ENCODE measurements at places on chromosomes 5 and 9. TPM values are rescaled to one million over a fixed set of nuclear protein-coding genes. Genes with fewer than 3 reads are reported as not detected.
A peak's percentile ranks its signal among the peaks of the same experiment; 100 is the strongest.

DNA sequence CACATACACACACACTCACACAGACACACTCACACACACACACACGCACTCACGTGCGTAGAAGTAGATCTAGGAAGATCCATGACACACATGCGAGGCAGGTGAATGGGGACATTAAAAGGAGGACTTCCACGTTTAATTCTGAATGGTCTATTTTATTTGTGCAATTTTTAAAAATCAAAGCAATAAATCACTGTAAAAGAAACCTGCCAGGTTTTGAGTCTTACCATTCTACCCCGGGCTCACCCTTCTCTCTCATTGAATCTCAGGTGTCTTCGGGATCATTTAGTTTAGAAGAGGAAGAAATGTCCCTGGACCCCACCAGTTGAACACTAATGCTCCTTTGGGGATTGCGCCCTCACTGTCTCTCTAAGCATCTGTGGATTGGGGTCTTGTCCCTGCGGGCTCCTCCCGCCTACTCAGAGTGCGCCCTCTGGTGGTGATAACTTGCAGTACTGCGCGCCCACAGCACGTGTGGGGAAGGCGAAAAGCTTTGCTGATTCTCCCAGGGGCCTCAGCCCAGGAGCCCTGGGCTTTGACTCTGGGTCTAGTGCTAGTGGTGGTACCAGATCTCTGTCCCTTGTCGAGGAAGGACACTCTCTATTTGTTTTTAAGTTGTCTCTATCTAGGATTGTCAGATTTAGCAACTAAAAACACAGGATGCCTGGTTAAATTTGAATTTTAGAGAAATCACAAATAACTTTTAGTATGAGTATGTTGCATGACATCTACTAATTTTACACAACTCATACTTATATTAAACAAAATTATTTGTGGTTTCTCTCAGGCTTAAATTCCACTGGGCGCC, 34.8 kb downstream of the BOD1 start:
- DNase-seq, result no peak

DNA sequence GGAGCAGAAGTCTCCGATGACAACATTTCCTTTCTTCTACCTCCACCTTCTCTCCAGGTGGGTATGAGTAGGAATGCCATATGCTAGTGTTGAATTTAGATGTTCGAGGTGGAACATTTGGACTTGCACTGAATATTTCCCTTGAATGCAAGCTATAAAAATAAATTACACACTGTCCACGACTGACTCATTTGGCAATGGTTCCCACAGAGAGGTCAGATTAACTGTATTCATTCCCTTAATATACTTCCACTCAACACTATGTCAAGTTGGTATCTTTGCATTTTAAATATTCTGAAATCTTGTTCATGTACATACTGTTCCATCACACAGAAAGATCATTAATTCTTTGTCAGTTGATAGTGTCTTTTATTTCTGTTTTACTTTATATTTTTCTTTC, 222.6 kb upstream of the PIK3R1 start:
- DNase-seq, result no peak

GRCh38 chr9:15231788-15232635, 75.0 kb downstream of the TTC39B start:
- no peak for DNase-seq

GRCh38 chr9:136798708-136799078, 2.6 kb downstream of the CCDC183 start:
- DNase-seq, result no peak

GRCh38 chr5:134493461-134494055, 31.9 kb upstream of the JADE2 start:
- DNase-seq, result peak; percentile 32

- no peak for DNase-seq
These were observed 4.0 kb downstream of the RGS7BP start for GRCh38 chr5:64509828-64510227.

DNA sequence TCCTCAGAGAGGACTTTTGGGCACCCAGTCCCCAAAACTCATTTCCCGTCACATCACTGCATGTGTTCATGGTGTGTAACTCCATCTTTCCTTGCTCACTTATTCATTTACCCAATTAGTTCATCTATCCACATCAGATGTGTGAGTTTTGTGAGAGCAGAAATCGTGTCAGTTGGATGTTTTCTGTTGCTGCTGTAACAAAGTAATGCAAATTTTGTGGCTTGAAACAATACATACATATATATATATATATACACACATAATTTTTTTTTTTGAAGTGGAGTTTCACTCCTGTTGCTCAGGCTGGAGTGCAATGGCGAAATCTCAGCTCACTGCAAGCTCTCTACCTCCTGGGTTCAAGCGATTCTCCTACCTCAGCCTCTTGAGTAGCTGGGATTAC, 70.5 kb upstream of the BOD1 start:
- DNase-seq, result no peak

DNA sequence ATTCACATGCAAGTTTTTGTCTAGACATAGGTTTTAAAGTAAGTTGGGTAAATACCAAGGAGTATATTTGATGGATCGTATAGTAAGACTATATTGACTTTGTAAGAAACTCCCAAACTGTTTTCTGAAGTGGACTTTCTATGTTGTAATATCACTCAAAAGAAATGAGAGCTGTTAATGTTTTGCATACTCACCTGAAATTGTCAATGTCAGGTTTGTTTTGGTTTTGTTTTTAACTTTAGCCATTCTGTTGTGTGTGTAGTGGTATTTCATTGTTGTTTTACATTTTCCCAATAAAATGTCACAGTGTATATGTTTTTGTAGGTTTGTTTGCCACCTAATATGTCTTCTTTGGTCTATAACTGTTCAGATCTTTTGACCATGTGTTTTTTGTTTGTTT, 375.7 kb upstream of the CDH9 start:
- DNase-seq, result no peak

DNA sequence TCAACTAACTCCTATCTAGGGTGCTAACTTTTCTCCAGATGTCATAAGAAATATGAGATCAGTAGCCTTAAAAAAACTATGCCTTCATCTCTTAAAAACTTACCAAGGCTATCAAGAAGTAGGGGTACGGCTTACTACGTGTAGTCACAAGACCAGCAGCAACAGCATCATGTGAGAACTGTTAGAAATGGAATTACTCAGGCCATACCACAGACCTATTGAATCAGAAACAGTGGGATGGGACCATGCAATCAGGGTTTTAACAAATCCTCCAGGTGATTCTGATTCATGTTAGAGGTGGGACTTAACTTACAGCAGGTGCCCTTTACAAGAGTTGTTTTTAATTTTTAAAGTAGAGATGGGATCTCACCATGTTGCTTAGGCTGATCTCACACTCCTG, 4.6 kb downstream of the IFNE start:
- no peak for DNase-seq

GRCh38 chr5:5403741-5404140, 18.7 kb upstream of the ICE1 start:
- DNase-seq, result no peak

DNA sequence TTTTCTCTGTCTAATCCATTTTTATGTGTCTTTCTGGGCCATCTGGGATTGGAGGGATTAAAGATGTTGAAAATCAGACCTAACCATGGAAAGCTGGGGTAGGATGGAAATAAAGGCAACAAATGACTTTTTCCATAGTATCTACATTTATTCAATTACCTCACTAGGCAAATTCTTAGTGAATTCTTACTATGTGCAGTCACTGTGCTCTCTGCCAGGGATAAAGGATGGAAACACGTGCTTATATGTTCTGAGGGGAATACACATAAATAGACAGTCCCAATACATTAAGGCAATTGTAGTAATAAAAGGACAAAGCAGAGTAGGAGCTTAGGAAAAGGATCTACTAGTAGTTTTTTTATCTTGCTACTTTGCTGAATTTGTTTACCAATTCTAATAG, 214.2 kb downstream of the PRR16 start:
- DNase-seq, result no peak

DNA sequence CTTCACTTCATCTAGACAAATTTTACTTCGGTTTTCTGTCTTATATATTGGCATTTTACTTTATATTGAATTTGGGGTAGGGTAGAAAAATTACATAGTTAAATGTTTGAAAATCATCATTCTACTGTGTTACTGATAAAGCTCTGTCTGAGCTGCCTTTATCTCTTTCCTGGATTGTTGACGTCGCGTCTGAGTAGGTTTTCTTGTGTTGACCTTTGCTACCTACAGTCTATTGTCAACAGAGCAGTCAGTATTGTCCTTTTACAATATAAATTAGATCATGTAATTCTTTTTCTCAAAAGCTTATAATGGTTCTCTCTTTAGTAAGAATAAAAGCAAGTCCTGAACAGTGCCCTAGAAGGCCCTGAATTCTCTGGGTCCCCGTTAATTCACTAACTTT, 128.2 kb downstream of the HACD4 start:
- DNase-seq, result no peak

GRCh38 chr9:131943351-131943841, 136.3 kb downstream of the MED27 start:
- no peak for DNase-seq

DNA sequence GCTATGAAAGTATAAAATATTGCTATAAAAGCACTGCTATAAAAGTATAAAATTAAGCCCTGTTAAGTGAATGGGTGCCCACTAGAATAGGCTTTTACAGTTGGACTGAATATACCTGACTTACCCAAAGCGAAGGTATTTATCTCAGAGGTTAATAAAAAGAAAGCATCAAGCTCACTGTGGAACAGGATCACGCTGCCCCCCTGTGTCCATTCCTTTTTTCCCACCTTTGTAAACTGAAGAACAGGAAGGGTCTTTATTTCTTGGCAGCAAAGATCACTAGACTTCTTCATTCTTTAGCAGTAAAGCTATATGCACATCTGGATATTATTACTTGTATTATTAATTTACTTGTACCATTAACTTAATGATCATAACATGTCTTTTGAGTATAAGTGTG, 22.1 kb upstream of the PLPP6 start:
- DNase-seq, result no peak

GRCh38 chr9:130521715-130522114, 57.7 kb upstream of the FUBP3 start:
- no peak for DNase-seq

- DNase-seq, result no peak
These were observed 187.8 kb upstream of the GAS1 start for GRCh38 chr9:87135074-87135473.

- DNase-seq, result no peak
These were observed 307.9 kb downstream of the KCTD16 start for GRCh38 chr5:144478565-144478964.

GRCh38 chr5:103345461-103345860, 86.9 kb downstream of the MACIR start:
- DNase-seq, result no peak

GRCh38 chr5:17802256-17802655, 168.0 kb downstream of the TAF11L14 start:
- no peak for DNase-seq

DNA sequence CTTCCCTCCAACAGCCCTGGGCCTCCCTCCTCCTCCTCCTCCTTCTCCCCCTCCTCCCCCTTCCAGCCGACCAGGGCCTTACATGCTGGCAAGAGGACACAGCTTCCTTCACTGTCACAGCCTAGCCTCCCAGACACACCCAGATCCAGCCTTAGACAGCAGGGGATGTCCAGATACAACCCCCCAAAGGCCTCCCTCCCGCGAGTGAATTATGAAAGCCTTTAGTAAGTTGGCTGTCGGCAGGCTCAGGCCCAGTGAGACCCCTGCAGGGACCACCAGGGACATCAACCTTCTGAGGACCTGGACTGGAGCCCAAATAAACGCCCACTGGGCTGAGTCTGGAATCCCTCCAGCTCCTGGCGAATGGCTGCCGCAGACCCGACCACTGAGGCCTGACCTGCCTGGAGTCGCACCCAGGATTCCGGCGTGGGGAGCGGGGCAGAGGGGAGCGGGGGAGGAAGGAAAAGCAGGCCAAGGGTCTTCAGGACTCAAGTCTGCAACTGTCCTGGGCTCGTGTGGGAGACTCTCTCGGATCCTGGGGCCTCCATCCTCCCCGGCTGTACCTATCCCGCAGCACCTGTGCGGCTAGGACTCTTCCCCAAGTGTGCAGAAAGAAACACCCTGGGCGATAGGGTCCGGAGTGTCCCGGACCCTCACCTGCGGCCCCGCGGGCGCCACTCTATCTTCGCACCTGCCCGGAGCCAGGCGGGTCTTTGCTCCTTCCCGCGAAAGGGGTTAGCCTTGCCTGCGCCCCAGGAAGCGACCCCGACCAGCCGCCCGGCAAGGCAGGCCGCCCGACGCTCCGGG, 705 bp downstream of the SEPTIN8 start:
- no peak for DNase-seq

DNA sequence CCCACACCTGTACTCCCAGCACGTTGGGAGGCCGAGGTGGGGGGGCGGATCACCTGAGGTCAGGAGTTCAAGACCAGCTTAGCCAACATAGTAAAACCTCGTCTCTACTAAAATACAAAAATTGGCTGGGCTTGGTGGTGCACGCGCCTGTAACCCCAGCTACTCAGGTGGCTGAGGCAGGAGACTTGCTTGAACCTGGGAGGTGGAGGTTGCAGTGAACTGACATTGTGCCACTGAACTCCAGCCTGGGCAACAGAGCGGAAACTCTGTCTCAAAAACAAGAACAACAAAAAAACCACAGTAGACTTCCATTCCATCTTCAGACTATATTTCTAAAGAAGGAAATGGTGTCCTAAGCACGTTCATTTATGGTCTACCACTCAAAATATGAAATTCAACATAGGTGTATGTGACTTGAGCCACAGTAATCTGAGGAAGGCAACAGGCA, 14.2 kb upstream of the SERINC5 start:
- DNase-seq, result no peak

DNA sequence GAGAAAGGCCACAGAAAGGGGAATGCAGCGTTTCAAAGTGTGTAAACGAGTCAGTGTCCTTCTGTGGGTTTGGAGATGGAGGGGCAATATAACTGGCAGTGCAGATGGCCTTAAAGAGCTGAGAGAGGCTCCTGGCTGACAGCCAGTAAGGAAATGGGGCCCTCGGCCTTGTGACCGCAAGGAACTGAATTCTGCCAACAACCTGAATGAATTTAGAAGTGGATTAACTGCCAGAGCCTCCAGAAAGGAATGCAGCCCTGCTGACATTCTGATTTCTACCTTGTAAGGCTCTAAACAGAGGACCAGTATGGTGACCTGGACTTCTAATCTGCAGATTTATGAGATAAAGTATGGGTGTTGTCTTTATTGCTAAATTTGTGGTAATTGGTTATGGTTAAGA, 17.5 kb upstream of the NREP start:
- DNase-seq, result no peak

The FAM153A gene
- total RNA-seq, result 11.8 TPM

The PTGS1 gene
- 72.7 TPM for total RNA-seq

The CCDC171 gene
- total RNA-seq, result 5.5 TPM

The CNTNAP3B gene
- 33.0 TPM for total RNA-seq

The KIF24 gene
- total RNA-seq, result 0.98 TPM

The ARL10 gene
- 12.8 TPM for total RNA-seq

The CDH6 gene
- 0.57 TPM for total RNA-seq

The LCN15 gene
- total RNA-seq, result not detected

The TTC39B gene
- total RNA-seq, result 37.2 TPM

The MUSK gene
- not detected for total RNA-seq

The UBLCP1 gene
- total RNA-seq, result 18.5 TPM

The MYOT gene
- not detected for total RNA-seq

The OR5C1 gene
- not detected for total RNA-seq

All from suprapubic skin (tissue), 4 donors.